ENCODE measurements at places on chromosomes 6 and 20. TPM values are rescaled to one million over a fixed set of nuclear protein-coding genes. Genes with fewer than 3 reads are reported as not detected.

Gene HS3ST5
- polyA plus RNA-seq, result not detected

Gene AIG1
- 17.8 TPM for polyA plus RNA-seq

Gene SALL4
- polyA plus RNA-seq, result 0.08 TPM

Gene SLC17A3
- polyA plus RNA-seq, result not detected

Gene DCBLD1
- polyA plus RNA-seq, result 4.0 TPM

Gene SYNDIG1
- not detected for polyA plus RNA-seq

Gene PEX7
- polyA plus RNA-seq, result 3.9 TPM

Gene ZNF334
- not detected for polyA plus RNA-seq

Gene ZNF343
- not detected for polyA plus RNA-seq

Gene PSMB8
- 696 TPM for polyA plus RNA-seq

DNA sequence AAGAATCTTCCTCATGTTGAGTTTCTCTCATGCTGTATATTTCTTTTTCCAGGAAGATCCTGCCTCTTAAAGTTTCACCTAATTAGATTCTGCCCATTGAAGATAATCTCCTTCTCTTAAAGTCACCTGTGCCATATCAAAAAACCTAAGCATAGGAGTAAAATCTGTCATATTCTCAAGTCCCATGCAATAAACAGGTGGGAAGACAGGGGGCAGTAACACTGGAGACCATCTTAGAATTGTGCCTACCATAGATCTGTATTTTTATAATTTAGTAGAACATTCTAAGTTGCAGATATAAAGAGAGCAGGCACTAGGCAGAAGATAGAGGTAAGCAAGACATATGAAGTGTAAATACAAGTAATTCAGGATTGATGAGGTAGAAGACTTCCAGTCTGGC, 763.5 kb upstream of the MANEA start:
- no peaks in the 10 kb centered on the region for H3K36me3 ChIP-seq
- H3K4me3 ChIP-seq, result no peak overlapping the region
- H3K27ac ChIP-seq, result no peak overlapping the region
- H3K27me3 ChIP-seq, result no peaks in the 10 kb centered on the region
- H3K4me1 ChIP-seq, result no peaks in the 10 kb centered on the region
- DNase-seq, result no peak

DNA sequence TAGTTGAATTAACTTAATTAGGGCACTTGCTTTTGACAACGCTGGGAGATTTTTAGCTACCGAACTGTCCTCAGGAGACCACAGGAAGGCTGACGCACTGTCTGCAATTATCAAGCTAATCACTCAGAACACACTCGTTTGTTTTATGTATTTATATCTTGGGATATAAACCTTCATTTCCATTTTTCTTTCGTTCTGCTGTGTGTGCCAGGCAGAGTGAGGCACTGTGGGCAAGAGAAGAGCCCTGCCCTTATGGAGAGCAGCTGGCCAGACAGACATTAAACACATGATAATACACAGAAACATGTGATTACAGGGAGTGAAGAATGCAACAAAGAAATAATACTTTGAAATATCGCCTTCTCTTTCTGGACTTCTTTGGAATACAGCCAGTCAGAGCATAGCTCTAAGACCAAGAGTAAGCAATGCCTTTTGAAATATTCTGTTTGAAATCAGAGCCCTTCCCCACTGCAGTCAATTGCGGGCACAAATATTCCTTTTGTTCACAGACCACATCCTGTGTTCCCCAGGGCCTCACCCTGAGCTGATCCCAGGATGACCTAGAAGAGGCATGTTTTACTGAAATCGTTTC, 96.8 kb downstream of the ANKRD60 start:
- H3K4me3 ChIP-seq, result no peak overlapping the region
- DNase-seq, result no peak
- no peak overlapping the region for H3K27ac ChIP-seq
- no peaks in the 10 kb centered on the region for H3K36me3 ChIP-seq
- peaks cover 10% of the 10 kb centered on the region for H3K27me3 ChIP-seq

DNA sequence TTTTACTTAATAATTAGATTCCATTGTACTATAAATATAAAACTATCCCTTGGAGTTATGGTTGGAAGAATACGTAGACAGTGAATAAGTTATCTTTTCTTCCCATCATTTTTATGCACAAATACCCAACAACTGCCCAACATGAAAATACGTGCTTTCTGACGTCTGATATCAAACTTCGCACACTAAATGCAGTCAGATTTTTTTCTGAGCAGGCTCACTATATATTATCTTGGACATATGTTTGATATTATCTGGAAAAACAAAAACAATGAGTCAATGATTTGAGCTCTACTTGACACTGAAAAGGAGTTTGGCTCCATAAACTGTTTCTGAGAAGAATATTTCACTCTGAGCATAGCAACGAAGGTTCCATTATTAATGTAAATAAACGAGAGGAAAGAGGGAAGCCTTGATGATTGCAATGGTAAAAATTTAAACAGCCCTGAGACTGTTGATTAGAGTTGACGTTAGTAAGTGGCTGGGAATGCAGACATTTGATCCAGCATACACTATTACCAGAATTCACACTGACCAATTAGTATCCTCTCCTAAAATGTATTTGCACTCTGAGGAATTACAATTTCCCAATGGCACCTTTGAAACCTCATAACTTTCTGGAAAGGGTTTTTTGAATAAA, 1090.0 kb downstream of the EPHA7 start:
- H3K4me1 ChIP-seq, result no peaks in the 10 kb centered on the region
- H3K27ac ChIP-seq, result no peak overlapping the region
- no peaks in the 10 kb centered on the region for H3K36me3 ChIP-seq
- H3K4me3 ChIP-seq, result no peak overlapping the region
- H3K27me3 ChIP-seq, result no peaks in the 10 kb centered on the region
- DNase-seq, result no peak

GRCh38 chr6:89999154-89999553, 104.9 kb downstream of the GJA10 start:
- peaks cover 18% of the 10 kb centered on the region for H3K4me1 ChIP-seq
- no peak overlapping the region for H3K4me3 ChIP-seq
- peaks cover 12% of the 10 kb centered on the region for H3K36me3 ChIP-seq
- H3K27ac ChIP-seq, result no peak overlapping the region
- H3K27me3 ChIP-seq, result no peaks in the 10 kb centered on the region
- no peak for DNase-seq

DNA sequence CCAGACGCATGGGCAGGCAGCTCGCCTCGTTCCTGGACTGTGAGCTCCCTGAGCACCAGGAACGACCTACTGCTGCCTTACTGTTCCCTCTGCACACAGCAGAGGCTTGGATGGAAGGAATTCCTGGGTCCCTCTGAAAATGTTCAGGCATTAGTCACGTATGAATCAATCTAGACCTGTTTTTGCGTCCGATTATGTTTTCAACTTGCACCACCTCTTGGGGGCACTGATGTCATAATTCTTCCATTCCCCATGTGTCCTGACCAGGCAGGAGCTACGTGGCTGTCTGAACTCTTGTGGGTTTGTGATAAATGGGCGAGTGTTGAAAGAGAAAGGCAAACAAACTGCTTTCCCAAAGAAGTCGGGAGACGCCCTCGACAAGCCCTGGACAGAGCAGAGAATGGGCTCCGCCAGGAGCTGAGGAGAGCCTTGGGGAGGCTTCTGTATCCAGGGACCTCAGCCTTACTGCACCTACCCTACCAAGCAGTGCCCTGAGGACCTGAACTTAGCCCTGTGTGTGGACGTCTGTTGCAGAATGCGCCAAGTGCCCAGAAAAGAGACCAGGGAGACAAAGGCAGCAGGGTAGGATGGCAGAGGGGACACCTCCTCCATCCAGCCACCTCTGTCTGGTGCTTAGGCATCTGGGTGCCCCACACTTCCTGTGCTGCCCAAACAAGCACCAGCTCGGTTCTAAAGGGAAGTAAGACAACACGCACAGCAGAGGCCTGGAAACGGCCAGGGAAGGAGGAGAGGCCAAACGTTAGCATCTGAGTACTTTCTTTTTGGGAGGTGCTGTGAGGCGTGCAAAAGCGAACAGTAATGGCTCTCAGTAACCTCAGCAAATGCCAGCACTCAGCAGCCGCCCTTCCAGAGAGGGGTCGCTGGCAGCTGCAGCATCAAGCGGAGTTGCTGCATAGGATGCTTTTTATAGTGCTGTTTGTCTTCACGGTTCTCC, 124.2 kb downstream of the LY86 start:
- H3K27ac ChIP-seq, result no peak overlapping the region
- peaks cover 3% of the 10 kb centered on the region for H3K27me3 ChIP-seq
- peaks cover 3% of the 10 kb centered on the region for H3K36me3 ChIP-seq
- H3K4me3 ChIP-seq, result peak overlapping the region; percentile 66
- DNase-seq, result no peak

- no peaks in the 10 kb centered on the region for H3K27me3 ChIP-seq
- no peaks in the 10 kb centered on the region for H3K4me1 ChIP-seq
- no peaks in the 10 kb centered on the region for H3K36me3 ChIP-seq
- H3K4me3 ChIP-seq, result no peak overlapping the region
- no peak for DNase-seq
- H3K27ac ChIP-seq, result no peak overlapping the region
Observed at GRCh38 chr20:11783102-11783850, 134.4 kb upstream of the BTBD3 start.

GRCh38 chr20:5191829-5192569, 65.2 kb downstream of the CDS2 start:
- no peaks in the 10 kb centered on the region for H3K27me3 ChIP-seq
- H3K4me1 ChIP-seq, result no peaks in the 10 kb centered on the region
- DNase-seq, result peak; percentile 44
- no peak overlapping the region for H3K4me3 ChIP-seq
- peaks cover 5% of the 10 kb centered on the region for H3K36me3 ChIP-seq

GRCh38 chr6:15623276-15624116, 39.3 kb downstream of the DTNBP1 start:
- H3K4me3 ChIP-seq, result no peak overlapping the region
- peaks cover 46% of the 10 kb centered on the region for H3K4me1 ChIP-seq
- DNase-seq, result peak; percentile 23
- H3K27ac ChIP-seq, result no peak overlapping the region
- H3K27me3 ChIP-seq, result peaks cover 1% of the 10 kb centered on the region

DNA sequence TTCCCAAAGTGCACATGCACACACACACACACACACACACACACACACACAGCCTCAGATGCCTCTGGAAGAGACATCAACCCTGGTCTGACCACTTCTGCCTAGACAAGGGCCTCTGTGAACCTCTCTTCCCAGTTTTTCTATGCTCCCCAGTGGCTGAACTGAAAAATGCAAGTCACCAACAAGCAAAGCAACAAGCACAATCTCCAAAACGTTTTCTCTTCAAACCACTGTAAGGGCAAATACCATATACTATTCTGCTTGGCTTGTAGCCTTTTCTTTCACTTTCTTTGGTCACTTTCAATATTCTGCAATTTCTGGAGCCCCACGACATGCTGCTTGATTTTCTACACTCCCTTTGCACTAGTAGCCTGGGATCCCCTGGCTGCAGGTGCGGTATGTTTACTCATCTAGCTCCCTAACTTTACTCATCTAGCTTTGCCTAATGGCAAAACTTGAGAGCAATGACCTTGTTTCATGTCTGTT, 121.4 kb upstream of the DST start:
- no peak for DNase-seq
- H3K4me3 ChIP-seq, result no peak overlapping the region
- no peaks in the 10 kb centered on the region for H3K36me3 ChIP-seq
- H3K27me3 ChIP-seq, result peaks cover 2% of the 10 kb centered on the region

- peaks cover 53% of the 10 kb centered on the region for H3K36me3 ChIP-seq
- no peak for DNase-seq
- no peak overlapping the region for H3K27ac ChIP-seq
- H3K4me3 ChIP-seq, result no peak overlapping the region
Observed at GRCh38 chr6:44423306-44423705, 35.8 kb downstream of the CDC5L start.

GRCh38 chr6:31639449-31639861, 13.0 kb downstream of the BAG6 start:
- peaks cover 5% of the 10 kb centered on the region for H3K27me3 ChIP-seq
- no peaks in the 10 kb centered on the region for H3K4me1 ChIP-seq
- H3K36me3 ChIP-seq, result peaks cover 10% of the 10 kb centered on the region

DNA sequence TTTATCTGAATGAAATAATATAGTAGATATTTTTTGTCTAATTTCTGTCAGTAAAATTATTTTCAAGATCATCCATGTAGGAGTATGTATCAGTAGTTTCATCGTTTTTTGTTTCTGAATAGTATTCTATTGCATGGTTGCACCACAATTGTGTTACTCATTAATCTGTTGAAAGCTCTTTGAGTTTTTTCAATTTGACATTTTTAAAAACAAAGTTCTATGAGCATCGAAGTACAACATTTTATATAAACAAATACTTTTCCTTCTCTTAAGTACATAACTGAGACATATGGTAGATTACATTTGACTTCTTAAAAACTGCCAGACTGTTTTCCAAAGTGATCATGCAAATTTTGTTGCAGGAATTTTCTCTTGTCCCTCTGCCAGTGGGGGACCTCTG, 1113.1 kb upstream of the CITED2 start:
- DNase-seq, result no peak
- no peak overlapping the region for H3K27ac ChIP-seq
- H3K27me3 ChIP-seq, result no peaks in the 10 kb centered on the region
- H3K4me3 ChIP-seq, result no peak overlapping the region
- H3K36me3 ChIP-seq, result no peaks in the 10 kb centered on the region

- H3K4me3 ChIP-seq, result no peak overlapping the region
- no peaks in the 10 kb centered on the region for H3K36me3 ChIP-seq
- DNase-seq, result no peak
- H3K27ac ChIP-seq, result peak overlapping the region; percentile 70
Observed at GRCh38 chr6:2845880-2846208, 4.2 kb upstream of the SERPINB1 start.

- H3K4me1 ChIP-seq, result peaks cover under 1% of the 10 kb centered on the region
- H3K36me3 ChIP-seq, result peaks cover 35% of the 10 kb centered on the region
- H3K27ac ChIP-seq, result peak overlapping the region; percentile 55
- peaks cover 1% of the 10 kb centered on the region for H3K27me3 ChIP-seq
Observed at GRCh38 chr6:32118782-32119628, 9.0 kb downstream of the ATF6B start.

- H3K36me3 ChIP-seq, result peaks cover 3% of the 10 kb centered on the region
- peaks cover 2% of the 10 kb centered on the region for H3K27me3 ChIP-seq
- no peak overlapping the region for H3K4me3 ChIP-seq
- no peak overlapping the region for H3K27ac ChIP-seq
- no peaks in the 10 kb centered on the region for H3K4me1 ChIP-seq
Observed at GRCh38 chr6:159871241-159871640, 19.5 kb upstream of the MAS1 start.

DNA sequence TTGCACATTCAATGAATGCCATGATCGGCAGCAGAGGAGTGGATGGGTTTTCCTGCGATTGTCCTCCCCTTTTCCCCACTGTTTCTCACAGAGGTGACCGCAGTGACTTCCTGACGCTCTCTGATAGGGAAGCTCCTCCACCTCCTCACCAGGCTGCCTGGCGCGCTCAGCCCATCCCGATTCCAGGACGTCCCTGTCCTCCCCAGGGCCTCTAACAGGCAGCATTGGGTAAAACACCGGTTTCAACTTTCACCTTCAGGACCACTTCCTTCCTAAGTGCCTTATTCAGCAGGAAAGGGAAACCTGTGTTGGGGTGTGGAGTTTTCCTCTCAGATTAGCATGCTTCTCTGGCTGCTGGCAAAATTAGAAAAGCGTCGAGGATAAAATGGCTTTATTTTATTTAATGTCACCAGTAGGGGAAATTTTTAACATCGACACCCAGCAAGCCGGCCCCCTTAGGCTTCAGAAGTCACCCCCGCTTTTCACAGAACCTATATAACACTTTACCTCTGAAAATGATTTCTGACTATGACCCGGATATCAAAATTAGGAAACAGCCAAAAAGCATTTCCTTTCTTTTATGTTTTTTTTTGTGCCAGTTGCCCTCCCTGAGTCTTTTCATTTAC, 570.4 kb upstream of the GJE1 start:
- H3K4me1 ChIP-seq, result peaks cover 14% of the 10 kb centered on the region
- DNase-seq, result no peak
- H3K27me3 ChIP-seq, result peaks cover 2% of the 10 kb centered on the region
- peak overlapping the region; percentile 86 for H3K4me3 ChIP-seq

GRCh38 chr6:40308533-40309306, 278.4 kb downstream of the LRFN2 start:
- no peaks in the 10 kb centered on the region for H3K36me3 ChIP-seq
- H3K27ac ChIP-seq, result no peak overlapping the region
- no peak overlapping the region for H3K4me3 ChIP-seq
- H3K27me3 ChIP-seq, result peaks cover 7% of the 10 kb centered on the region
- DNase-seq, result peak; percentile 39
